Activated CD4-positive, alpha-beta T cell treated with anti-CD3 and anti-CD28 coated beads for 36 hours (primary cell): ENCODE measurements at places on chromosomes 7 and 10. TPM values are rescaled to one million over a fixed set of nuclear protein-coding genes. Genes with fewer than 3 reads are reported as not detected.

The CUTC gene
- total RNA-seq = 35.8 TPM

The FLNC gene
- 0.18 TPM for total RNA-seq

DNA sequence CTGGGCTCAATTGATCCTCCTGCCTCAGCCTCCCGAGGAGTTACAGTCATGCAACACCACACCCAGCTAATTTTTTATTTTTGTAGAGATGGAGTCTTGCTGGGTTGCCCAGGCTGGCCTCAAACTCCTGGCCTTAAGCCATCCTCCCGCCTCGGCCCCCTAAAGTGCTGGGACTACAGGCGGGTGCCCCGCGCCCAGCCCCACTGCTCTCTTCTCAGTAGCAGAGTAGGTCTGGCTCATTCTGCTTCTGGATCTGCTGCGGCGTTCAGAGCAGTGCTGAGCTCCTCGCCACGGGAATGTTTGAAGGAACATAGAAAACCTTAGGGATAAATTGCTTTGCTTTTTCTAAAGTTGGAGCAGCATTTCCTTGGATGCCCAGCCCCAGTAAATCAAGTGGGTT is 27.4 kb downstream of the WIPI2 start:
- no peak for DNase-seq

DNA sequence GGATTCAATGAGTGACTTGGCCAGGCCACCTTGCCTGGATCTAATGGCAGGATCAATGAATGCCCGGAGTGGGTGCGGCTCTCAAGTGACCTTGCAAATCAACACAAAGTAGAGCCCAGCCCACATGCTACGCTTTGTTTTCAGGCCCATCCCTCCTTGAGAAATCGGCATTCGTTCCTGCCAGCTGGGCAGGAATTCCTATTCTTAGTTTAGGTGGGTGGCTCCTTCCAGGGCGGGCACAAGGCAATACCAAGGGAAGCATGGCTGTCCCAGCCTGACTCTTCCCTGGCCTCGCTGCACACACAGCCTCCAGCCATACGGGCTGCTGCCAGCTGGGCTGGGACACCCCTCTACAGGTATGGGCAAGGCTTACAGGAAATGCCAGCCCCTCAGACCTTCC is 119.3 kb downstream of the SH3PXD2A start:
- DNase-seq = no peak

DNA sequence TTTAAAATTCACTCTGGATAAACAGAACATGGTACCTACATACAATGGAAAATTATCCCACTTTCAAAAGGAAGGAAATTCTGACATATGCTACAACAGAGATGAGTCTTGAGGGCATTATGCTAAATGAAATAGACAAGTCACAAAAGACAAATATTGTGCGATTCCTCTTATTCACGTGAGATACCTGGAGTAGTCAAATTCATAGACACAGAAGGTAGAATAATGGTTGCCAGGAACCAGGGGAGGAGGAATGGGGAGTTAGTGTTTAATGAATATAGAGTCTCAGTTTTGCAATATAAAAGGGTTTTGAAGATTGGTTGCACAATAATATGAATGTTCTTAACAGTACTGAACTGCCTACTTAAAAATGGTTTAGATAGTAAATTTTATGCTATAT is 69.8 kb upstream of the WAC start:
- no peak for DNase-seq

DNA sequence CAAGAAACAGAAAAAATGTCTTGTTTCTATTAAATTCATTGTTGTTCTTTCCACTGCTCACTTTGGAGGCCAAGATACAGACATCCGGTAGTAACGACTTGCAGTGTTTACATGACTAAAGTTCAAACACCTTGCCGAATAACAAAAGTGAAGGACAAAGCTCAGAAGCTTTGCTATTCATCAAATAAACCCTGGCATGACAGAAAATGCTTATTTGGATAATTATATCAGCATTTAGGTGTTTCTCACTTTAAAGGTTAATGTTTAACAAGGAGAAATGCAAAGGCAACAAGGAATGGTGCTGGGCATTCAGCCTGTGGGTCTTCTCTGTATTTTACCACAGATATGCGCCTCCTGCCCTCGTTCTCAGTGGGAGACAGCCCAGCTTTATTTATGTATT is 5.4 kb upstream of the PTF1A start:
- no peak for DNase-seq

DNA sequence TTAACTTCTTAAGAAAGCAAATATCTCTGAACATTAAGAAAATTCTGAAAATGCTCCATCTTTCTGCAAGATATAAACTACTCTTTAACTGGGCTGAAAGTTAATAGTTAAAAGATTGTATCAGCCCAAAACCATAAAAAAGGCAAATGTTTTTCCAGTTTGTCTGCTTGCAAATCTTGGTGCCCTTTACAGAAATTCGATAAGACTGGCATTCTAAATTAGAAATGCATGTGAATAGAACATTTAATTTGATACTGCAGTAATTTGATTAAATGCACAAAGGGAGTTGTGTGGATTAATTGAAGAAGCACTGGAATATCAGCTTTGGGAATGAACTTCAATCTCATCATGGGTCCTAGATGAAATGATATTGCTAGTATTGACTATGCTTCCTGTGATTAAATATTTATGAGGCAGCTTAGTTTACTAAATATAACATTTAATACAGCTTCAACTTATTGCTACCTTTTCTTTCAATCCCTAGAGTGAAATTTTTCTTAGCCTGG is 78.4 kb downstream of the IQUB start:
- no peak for DNase-seq

DNA sequence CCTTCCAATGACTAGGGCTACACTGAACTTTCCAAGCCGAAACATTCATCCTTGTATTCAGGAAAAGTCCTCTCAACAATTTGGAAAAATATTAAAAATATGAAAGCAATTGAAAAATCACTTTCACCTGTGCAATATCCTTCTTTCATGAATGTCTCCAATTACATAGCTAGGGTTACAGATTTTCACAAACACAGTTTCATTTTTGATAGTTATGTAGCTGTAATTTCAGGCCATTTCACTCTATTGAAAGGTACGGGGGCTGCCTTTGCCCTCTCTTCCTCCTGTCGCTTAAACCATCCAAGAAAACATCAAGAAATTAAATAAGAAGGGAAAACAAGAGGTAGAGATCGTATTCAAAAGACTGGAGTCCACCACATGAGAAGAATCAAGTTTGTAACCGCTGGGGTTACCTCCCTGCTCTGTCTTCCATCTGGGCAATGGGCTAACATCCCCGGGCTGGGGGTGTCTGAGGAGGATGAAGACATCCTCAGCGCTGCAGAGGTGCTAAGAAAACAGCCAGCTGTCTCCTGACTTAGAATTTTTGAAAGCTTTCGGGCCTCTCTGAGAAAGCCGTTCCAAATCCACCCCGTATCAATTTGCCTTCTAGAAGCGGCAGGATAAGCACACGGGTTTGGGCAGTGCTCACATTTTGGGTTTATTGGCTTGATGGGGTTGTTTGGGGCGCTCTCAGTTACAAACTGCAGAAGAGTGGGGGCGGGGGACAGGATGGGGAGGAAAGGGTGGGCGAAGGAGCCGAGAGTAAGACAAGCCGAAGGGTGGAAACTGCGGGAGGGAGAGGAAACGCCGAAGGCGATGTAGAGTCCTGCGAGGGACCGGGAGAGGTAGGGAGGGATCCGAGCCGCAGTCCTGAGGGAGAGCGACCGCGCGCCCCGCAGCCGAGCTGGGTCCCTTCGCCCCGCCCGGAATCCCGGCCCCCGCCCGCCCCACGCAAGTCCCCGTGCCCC is 24.3 kb upstream of the VAX1 start:
- peak; percentile 7 for DNase-seq
